ENCODE measurements at places on chromosomes 7 and 10.

- no peak for DNase-seq
Observed at GRCh38 chr10:44382981-44383748, 1.7 kb downstream of the CXCL12 start.

- no peak for DNase-seq
Observed at GRCh38 chr10:24393201-24393600, 184.3 kb downstream of the KIAA1217 start.

GRCh38 chr10:61262486-61263261 lies 190.5 kb downstream of the TMEM26 start:
- no peak for DNase-seq

DNA sequence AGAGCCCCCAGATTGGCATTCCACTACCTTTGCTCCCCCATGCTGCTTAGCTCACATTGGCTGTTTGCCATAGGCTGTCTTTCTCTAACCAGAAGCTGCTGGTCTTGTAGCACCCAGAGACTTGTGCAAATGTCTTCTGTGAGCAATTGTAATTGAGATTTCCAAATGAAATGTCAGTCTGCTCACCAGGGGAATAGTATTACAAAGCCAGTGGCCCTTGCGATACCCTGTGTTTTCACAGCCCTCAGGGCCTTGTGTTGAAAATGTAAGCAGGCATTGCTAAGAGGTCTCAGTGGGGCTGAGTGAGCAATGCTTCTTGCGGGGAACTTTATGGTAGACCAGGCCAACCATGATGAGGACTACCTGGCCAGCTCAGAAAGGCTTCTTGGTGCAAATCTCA lies 746.5 kb downstream of the LRMDA start:
- no peak for DNase-seq

- no peak for DNase-seq
Observed at GRCh38 chr10:60677531-60678129, 100.6 kb upstream of the CDK1 start.

- peak; percentile 88 for DNase-seq
Observed at GRCh38 chr10:3850999-3851937, 66.3 kb upstream of the KLF6 start.

DNA sequence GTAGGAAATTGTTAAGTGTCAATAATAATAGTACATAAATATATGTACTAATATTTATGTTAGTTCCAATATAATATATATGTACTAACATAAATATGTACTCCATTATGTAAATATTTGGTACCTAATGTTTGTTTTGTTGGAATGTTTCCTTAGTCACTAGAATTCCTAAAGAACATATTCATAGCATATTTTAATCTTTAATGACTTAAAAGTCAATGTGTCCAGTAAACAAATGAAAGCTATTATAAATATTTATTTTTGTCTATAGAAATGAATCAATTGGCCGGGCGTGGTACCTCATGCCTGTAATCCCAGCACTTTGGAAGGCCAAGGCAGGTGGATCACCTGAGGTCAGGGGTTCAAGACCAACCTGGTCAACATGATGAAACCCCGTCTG lies 153.6 kb downstream of the GPR158 start:
- DNase-seq, result no peak

DNA sequence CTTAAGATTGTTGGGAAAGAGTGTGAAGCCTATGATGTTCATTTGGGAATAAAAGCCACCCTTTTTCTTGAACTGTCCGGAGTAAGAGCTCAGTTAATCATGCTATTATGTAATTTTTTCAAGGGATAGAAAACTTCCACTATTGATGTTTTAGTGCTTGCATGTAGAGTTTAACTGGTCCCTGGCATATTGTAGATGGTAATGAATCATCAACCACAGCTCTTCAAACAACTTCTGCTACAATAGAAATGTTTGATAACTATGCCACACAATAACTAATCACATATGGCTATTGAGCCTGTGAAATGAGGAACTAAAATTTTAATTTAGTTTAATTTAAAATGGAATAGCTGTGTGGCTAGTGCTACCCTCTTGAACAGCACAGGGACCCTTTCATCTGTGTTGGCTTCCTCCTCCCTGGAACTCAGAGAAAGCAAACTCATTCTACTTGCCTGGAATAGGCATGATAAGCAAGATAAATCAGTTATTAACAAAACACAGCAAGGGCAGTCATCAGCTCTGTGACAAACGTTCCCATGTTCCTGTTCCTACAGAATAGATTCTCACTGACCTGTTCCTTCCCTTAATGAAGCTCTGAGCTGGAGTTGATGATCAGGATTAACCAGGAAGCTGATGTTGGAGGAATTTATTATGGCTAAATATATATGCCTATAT lies 4.9 kb upstream of the SRI start:
- DNase-seq, result peak; percentile 67

GRCh38 chr10:100872034-100872791 lies 40.5 kb upstream of the SLF2 start:
- DNase-seq, result peak; percentile 59

- no peak for DNase-seq
Observed at GRCh38 chr10:114534571-114534981, 123.5 kb downstream of the ABLIM1 start.

DNA sequence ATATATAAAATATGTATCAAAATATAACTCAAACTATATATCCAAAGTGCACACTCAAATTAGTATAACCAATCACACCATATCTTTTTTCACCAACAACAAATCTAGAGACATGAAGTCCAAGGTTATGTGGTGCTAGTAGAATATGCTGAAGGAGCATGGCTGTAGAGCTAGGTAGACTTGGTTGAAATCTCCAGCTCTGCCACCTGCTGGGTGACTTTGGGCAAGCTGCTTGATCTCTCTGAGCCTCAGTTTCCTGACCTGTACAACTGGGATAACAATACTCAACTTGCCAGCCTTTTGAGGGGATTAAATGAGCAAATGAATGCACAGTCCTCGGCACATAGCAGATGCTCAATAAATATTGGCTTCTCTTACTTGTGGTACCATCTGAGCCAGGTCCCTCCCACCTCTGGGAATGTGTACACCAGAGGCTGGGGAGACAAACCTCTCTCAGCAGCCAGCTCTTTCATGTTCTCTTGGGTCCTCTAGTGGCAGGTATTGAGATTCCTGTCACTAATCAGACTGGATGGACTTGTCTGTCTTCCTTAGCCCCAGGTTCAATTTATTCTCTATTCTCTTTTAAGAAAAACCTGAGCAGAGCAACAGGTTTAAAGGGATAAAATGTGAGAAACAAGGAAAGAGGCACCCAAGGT lies 94.3 kb upstream of the PDE1C start:
- DNase-seq, result no peak

DNA sequence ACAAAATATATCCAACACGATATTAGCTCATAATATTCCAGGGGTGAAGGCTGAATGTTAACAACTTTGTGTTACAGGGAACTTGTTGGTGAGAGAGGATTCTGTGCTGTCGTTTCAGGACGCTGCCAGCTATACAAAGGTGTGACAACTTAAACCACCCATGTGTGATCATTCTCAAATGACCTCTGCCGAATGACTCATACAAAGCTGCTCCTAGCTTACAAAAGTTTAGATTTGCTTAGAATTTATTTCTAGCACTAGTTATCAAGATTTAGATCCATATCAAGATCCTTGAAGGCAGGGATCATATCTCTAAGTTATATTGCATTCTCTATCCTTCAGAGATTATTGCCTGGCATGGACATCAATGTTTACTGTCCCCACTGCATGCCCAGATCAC lies 65.3 kb downstream of the COBL start:
- DNase-seq, result no peak

DNA sequence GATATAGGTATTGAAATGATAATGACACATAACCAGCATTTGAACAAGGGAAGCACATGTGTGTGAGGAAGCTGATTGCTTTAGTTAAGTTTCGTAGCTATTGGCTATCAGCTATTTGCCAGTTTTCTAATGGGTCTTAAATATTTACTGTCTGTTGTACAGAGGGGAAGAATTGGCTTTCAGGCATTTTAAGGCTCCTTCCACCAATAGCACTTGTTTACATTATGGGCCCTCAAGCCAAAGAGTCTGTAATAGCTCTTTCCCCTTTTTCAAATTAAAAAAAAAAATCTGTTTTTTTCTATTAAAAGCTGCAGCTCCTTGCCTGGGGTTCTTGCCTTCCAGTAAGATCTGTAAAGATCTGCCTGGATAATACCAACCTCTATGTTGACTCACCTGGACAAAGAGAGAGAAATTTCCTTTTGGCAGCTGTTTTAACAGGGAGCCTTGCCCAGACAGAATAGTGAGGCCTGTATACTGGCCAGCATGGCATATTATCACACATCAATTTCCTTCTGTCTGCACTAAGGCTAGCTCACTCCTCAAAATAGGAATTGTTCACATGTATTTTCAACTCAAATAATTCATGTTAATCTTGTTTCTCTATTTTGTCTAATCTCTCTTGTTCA lies 104.7 kb upstream of the LRGUK start:
- no peak for DNase-seq

- no peak for DNase-seq
Observed at GRCh38 chr7:70093205-70093904, 495.1 kb downstream of the AUTS2 start.

GRCh38 chr7:36597090-36597773 lies 127.1 kb downstream of the AOAH start:
- no peak for DNase-seq

- DNase-seq, result no peak
Observed at GRCh38 chr10:62692085-62692484, 112.4 kb upstream of the ADO start.

DNA sequence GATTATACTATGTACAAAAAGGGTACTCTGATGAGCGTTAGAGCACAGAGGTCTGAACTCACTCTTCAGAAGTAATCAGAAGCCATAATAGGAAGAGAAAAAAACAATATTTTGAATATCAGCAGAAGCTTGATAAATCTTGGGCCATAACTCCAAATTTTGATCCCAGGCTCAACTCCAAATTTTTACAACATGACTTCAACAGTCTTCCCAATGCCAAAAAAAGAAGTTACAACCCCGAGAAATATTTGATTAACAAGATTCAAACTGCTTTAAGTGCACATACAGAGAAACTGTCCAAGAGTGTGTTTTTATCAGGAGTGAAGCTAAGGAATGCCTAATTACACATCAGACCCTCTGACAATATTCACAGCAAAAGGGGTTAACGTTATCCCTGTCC lies 7.5 kb downstream of the MPP7 start:
- DNase-seq, result no peak

DNA sequence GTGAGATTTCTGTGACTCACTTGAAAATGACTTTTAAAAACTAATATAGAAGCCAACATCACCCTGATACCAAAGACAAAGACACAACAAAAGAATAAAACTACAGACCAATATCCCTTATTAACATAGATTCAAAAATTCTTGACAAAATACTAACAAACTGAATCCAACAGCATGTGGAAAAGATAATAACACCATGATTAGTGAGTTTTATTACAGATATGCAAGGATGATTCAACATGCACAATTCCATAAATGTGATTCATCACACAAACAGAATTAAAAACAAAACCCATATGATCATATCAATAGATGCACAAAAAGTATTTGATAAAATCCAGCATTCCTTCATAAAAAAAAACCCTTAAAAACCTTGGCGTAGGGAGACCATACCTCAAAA lies 6.5 kb downstream of the MGAM start:
- no peak for DNase-seq

GRCh38 chr7:69402696-69403095 lies 195.6 kb upstream of the AUTS2 start:
- DNase-seq, result no peak

- no peak for DNase-seq
Observed at GRCh38 chr7:152081088-152081487, 55.6 kb downstream of the GALNT11 start.

DNA sequence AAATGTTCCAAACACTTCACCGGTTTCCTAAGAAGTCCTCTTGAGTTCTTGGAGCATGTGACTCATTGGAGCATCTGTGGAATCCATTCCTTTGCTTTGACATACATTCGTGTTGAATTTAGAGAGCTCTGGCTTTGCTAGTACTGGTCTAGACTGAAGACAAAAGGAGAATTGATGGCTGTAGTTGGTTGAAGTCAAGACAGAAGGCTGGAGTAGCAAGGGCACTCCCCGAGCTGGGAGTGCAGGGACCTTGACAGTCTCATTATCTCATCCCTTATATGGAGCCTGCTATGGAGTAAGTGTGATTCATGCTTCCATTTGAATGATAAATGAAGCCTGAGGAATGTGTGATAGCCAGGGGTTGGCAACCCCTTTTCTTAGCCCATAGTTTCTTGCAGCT lies 1249.1 kb downstream of the TYW1 start:
- DNase-seq, result no peak

DNA sequence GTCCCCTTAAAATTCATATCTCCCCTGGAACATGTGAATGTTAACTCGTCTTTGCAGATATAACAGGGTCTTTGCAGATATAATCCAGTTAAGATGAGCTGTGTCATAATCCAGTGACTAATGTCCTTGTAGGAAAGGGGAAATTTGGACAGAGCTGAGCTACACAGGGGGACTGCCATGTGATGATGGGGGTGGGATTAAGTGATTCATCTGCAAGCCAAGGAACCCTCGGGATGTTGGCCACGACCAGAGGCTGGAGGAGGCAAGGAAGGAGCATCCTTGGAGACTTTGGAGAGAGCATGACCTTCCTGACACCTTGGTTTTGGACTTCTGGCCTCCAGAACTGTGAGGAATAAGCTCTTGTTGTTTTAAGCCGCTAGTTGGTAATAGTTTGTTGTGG lies 153.9 kb upstream of the PCBD1 start:
- DNase-seq, result peak; percentile 86

- DNase-seq, result peak; percentile 51
Observed at GRCh38 chr10:5888351-5888750, 1.3 kb downstream of the ANKRD16 start.
